ENCODE measurements at places on chromosomes 7 and 10.

- no peak for DNase-seq
Observed at GRCh38 chr7:4195660-4196059, 486.4 kb upstream of the FOXK1 start.

GRCh38 chr10:8444630-8445029, 390.1 kb downstream of the GATA3 start:
- peak; percentile 31 for DNase-seq

- no peak for DNase-seq
Observed at GRCh38 chr7:132757783-132758182, 181.5 kb upstream of the PLXNA4 start.

- DNase-seq = no peak
Observed at GRCh38 chr10:71981876-71982230, 17.7 kb downstream of the CHST3 start.

DNA sequence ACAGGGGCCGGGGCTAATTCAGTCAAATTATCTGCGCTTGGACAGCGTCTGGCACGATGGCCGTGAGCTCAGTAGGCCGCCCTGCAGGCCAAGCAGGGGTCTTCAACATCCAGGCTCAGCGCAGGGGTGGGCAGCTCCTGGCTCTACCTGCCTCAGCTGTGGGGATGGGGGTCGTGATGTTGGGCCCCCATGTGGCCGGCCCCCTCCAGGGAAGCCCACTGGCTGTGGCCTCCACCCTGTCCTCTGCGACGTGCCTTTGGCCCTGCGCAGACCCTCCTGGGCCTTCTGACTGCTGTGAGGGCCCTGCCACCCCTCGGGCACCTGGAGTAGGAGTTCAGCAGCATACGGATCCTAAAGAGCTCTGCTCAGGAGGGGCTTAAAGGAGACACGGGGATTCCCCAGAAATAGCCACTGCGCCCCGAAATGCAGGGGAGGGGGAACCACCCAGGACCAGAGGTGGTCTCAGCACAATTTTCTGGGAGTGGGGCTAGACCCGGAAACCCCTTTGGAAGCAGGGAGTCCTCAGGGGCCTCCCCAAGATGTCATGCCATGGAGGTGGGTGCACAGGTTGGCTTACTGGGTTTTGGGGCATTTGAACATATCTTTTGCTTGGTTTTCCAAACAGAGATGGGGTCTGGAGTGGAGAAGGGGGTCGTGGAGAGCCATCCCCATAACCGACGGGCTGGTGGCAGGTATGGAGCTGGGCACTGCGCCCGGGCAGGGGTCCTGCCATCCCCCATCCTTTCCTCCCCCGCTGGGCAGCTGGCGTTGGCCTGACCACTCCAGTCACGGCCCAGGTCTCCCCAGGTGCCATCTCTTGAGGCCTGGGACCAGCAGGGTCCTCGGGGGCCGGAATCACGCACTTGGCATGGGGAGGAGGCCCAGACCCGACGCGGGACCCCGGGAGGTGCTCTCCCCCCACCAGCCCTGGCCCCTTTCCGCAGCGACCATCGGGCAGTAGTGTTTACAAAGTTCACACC, 4.0 kb upstream of the ADAP1 start:
- DNase-seq = no peak

DNA sequence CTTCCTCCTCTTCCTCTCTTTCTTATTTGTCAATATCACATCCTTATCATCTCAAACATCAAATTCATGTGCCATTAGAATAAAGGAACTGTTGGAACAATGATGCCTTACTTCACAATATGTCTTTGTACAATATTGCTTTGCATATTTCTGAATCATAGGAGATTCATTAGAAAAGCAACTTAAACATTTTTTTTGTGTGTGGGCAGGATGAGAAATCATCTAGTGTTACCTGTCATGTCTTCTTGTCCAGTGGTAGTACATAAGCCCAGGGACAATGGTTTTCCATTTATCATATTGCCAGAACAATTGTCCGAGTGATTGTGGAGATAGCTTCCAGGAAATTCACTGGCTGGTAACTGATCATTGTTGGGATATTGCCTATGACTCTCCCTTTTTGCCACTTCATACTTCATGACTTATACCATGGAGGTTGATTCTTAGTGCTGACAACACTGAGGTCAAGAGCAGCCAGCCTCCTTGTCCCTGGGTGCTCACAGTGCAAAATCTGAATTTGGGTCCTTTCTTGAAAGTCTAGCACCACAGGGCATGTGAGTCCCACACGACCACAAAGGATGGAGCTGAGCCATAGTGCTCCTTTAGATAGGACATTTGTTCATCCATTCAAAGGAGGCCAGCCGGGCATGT, 215.0 kb downstream of the MDFIC start:
- DNase-seq = no peak

GRCh38 chr10:75136346-75136745, 24.9 kb downstream of the SAMD8 start:
- no peak for DNase-seq

GRCh38 chr10:123535386-123535785, 130.8 kb upstream of the GPR26 start:
- no peak for DNase-seq

DNA sequence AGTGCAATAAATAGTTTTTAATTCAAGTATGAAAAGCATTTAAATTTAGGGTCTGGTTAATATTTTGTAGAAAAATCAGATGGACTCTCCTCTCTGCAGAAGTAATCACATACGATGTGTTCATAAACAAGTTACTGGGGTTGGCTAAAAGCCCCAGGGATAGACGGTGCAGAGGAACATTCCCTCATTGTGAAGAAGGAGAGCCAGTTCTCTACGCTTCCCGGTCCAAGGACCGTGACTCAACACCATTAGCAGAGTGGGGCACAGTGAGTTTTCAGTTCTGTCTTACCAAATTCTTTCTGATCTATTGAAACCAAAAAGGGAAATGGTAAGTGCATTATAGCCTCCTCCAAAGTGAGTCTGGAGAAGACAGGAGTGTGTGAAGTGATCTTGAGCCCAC, 327.8 kb downstream of the WDR37 start:
- DNase-seq = no peak

GRCh38 chr10:79283616-79284015, 63.7 kb upstream of the PPIF start:
- DNase-seq = no peak

GRCh38 chr7:23196306-23196705, 14.5 kb downstream of the NUP42 start:
- no peak for DNase-seq

DNA sequence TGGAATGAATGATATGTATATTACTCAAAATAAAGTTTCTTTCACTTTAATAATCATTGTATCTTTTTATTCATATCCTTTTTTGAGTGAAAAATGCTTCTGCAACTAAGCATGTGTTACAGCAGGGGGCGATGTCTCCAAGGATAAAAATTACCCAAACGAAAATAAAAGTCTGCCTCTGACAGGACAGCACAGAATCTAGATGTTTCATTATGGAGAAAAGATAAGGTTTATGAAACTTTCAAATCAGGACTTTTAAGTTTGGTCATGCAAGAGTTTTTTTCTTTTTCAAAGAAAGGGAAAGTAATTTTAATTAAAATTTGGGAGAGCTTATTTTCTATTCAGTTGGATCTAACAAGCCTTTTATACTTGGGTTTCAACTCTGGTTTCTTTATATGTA, 48.4 kb downstream of the TES start:
- no peak for DNase-seq

DNA sequence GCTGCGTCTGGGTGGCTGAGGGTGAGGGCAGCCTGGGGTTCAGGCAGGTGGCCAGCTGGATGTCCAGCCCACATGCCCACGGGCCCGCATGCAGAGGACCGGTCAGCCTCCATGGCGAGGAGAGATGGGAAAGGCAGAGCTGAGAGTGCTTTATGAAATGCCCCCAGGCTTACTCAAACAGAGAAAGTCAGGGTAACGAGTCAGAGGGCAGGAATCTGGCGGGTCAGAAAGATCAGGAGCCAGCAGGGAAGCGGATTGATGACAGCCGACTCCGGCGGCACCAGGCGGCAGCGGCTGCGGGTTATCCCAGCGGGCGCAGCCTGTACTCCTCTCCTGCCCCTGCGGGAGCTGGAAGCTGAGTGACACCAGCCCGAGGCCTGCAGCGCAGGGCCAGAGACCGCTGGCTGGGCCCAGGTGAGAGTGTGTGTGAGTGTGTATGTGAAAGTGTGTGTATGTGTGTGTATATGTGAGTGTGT, 13.4 kb downstream of the SLC13A4 start:
- DNase-seq = no peak

- DNase-seq = no peak
Observed at GRCh38 chr7:142632271-142633134, 116.8 kb upstream of the PRSS1 start.

DNA sequence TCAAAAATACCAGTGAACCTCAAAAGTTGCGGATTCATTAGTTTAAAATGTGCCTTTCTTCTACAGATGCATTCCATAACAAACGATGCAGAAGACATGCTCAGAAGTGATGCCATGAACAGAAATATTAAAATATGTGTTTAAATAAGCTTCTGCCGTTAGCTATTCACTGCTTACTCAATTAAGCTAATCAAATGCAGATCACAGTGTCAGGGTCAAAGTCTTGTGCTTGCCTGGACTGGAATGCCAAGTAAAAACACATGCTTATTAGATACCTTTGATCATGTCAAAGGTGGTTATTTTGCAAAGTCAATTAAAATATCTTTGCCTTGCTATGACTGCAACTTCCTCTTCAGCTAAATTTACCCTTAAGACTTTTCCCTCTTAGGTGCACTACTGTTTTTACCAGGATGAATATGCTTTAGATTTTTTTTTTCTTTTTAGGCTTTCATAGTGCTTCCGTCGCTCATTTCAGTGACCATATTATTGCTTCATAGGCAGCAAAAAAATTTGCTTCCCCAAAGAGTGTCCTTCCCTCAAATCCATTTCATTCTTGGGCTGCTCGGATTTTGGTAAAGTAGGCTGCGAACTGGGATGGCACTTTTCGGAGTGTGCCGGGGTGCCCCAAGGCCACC, 905 bp downstream of the ASB13 start:
- DNase-seq = no peak

DNA sequence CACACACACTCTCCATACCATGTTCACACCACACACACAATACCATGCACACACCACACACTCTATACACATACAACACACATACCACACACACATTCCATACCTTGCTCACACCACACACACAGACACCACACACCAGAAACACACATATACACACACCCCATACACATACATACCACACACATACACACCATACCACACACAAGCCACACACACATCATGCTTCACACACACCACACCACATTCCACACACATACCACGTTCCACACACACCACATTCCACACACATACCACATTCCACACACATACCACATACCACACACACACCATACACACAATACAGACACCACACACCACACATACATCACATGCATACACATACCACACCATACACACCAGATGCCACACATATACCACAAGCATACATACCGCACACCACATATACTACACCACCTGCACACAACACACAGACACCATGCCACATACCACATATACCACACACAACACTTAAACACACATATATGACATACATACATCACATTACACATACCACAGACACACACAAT, 282.7 kb downstream of the POU6F2 start:
- no peak for DNase-seq

GRCh38 chr7:147711447-147711846, 879.1 kb upstream of the C7orf33 start:
- DNase-seq = no peak

DNA sequence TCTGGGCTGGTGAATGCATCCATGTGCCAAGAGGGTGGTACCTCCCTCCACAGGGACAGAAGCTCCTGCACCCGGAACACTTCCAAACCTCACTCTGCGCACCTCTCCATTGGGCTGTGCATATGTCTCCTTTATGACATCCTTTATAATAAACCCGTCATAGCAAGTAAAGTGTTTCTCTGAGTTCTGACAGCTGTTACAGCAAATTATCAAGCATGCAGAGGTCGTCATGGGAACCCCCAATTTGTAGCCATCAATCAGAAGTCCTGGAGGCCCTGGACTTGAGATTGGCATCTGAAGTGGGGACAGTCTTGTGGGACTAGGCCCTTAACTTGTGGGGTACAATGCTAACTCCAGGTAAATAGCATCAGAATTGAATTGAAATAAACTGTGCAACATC, 29.4 kb upstream of the PARD3 start:
- DNase-seq = no peak

DNA sequence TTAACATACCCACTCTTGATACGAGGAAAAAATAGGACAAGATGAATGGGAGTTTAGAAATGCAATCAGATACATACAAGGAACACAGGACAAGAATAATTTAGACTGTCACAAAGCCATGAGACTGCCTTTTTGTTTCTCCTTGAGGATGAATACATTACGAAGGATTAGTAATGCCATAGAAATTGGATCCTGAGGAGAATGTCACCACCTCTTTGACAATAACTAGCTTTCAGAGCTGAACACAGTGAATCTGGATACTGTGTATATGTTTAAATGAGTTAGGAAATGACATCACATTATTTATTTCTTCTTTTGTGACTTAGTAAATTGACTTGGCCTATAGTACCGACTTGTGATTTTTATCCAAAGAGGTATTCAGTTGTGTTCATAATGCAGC, 596.3 kb upstream of the CNTNAP2 start:
- no peak for DNase-seq

- no peak for DNase-seq
Observed at GRCh38 chr7:5758753-5759335, 22.6 kb downstream of the RNF216 start.

DNA sequence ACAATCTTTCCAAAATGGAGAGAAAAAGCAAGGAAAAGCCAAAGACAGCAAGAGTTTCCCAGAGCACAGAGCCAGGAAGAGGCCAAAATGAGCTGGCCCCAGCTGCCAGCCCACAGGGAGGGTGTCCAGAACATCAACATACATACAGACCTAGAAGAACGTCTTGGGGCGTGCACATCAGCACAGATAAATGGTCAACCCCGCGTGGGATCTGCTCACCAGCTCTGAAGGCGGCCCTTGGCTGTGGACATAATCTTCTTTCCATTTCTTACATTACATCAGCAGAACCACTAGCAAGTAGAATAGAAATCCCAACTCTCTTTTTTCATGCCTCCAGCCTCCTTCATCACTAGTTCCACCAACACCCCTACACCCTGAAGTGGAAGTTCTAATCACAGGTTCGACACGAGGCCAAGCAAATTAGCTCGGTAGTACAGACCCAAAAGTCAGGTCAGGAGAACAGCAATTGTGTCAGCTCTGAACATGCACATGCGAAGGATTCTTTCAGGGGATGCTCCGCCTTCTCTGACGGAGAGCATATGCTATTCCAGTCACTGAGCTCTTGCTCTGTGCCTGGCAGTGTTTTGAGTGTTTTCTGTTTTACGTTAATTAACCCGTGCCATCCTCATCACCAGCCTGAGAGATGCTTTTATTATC, 16.4 kb downstream of the SH3PXD2A start:
- DNase-seq = no peak

DNA sequence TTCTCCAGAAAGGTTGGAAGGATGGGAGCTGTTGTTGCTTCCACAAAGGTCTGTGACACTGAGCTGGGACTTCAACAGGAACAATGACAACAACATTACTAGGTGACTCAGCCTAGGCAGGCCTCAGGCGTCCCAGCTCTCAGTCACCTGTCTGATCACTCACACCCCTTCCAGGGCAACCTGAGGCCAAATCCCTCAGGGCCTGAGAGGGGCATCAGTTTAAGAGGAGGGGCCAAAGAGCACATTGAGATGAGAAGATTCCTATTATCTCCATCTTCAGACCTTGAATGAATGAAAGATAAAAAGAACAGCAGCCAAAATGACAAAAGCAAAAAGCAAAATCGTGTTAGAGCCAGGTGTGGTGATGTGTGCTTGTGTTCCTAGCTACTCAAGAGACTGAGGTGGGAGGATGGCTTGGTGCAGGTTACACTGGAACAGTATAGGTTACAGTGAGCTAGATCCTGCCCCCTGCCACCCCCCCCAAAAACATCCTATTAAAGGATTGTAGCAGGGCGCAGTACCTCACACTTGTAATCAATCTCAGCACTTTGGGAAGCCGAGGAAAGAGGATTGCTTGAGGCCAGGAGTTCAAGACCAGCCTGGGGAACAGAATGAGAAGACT, at the start of gene ATG9B:
Gene ATG9B (minus strand): TSS at position 60 of the 622 bp plus-strand sequence. CDS start 71 bp downstream, outside the sequence.
- DNase-seq = no peak

Data from stimulated activated CD8-positive, alpha-beta memory T cell treated with anti-CD3 and anti-CD28 coated beads, Interleukin-4, amount 100 ng/mL, for 1 hour (primary cell).